ENCODE measurements at places on chromosomes 7 and 10. TPM values are rescaled to one million over a fixed set of nuclear protein-coding genes. Genes with fewer than 3 reads are reported as not detected.

ZNF503 gene
- total RNA-seq, result 1.6 TPM

NEBL gene
- total RNA-seq, result 64.0 TPM

KAZALD1 gene
- total RNA-seq, result 0.41 TPM

RUFY2 gene
- 113 TPM for total RNA-seq

CHAT gene
- not detected for total RNA-seq

FAM13C gene
- total RNA-seq, result 20.8 TPM

UCN3 gene
- total RNA-seq, result not detected

WDR37 gene
- total RNA-seq, result 32.6 TPM

CALHM3 gene
- not detected for total RNA-seq

AZGP1 gene
- total RNA-seq, result not detected

GRCh38 chr7:24721481-24722001 lies 35.7 kb downstream of the GSDME start:
- DNase-seq, result no peak

- DNase-seq, result no peak
Measured at GRCh38 chr7:19561121-19561805, 147.6 kb downstream of the POLR1F start.

- DNase-seq, result no peak
Measured at GRCh38 chr10:97644936-97645335, 4.5 kb downstream of the PI4K2A start.

GRCh38 chr7:47218378-47219176 lies 363.3 kb downstream of the TNS3 start:
- DNase-seq, result no peak

- no peak for DNase-seq
Measured at GRCh38 chr10:30576641-30577040, 52.9 kb downstream of the LYZL2 start.

- DNase-seq, result no peak
Measured at GRCh38 chr10:44379907-44380306, 5.0 kb downstream of the CXCL12 start.

GRCh38 chr10:12509016-12509793 lies 159.9 kb downstream of the CAMK1D start:
- DNase-seq, result no peak

GRCh38 chr7:82605247-82605864 lies 161.8 kb upstream of the CACNA2D1 start:
- DNase-seq, result no peak

GRCh38 chr7:135800560-135800959 lies 51.9 kb upstream of the FAM180A start:
- no peak for DNase-seq

DNA sequence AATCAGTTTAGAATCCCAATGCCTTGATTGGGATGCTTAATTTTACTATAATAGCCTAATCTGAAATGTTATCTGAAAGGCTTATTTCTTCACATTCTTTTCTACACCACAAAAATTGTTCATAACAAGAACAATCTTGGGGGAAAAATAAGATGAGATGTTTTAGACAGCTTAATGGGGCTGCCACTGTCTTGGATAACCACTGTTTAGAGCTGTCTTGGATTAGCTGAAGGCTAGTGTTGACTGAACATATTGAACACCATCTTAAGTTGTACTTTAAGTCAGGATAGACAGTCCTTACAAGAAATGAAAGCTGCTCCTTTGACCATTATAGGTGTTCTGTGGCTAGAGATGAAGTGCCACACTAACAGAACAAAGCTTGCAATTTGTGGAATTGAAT lies 501.3 kb downstream of the GFRA1 start:
- no peak for DNase-seq

- DNase-seq, result no peak
Measured at GRCh38 chr7:122935620-122936019, 49.4 kb upstream of the CADPS2 start.

GRCh38 chr7:101586906-101587677 lies 42.0 kb downstream of the MYL10 start:
- DNase-seq, result no peak

GRCh38 chr7:90972906-90973550 lies 291.2 kb upstream of the FZD1 start:
- DNase-seq, result no peak

DNA sequence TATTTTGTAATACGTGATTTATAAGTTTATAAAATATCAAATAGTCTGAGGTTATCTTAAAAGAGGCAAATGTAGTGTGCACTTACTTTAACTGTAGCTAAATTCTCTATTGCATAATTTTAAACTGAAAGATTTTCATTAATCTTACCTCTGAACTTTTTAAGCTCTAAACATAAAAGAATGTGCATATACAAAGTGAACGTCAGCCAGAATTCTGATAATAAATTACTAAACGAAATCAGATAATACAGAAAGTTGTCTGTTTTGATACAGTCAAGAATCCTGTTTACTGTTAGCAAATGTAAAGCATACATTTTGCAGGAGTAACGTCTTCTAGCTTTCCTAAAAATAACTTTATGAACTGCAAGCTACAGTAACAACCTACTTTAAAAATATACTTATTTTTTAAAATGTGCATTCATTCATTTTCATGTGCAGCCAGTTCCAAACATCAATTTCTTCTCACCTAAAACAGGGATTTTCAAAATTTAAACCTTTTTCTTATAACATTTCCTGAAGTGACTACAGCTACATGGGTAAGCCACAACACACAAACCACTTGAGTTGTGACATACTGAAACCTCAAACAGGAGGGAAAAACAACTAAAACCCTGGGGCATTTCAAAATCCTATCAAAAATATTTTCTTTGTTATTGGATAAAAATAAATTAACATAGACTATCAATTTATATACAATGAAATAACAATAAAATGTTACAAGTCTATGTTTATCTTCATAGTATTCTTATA lies 92.7 kb downstream of the RNLS start:
- DNase-seq, result no peak

- no peak for DNase-seq
Measured at GRCh38 chr10:11397980-11398580, 213.4 kb downstream of the USP6NL start.

DNA sequence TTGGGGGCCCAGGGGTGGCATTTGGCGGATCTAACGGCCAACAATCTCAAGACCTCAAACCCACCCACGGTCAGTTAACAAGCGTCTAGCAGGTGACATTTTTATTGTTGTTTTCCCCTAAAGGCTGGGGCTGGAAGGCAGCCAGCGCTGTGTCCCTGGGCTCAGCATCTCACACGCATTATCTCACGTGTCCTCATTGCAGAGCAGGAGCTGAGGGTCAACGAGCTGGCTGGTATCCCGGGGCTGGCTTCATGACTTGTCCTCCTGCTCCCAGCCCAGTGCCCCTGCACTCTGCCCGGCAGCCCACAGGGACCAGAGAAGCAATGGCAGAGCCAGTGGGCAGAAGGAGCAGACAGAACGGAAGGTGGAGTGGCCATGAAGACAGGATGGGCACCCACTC lies 54.4 kb upstream of the TMEM273 start:
- DNase-seq, result no peak

Measured in frontal cortex (tissue), 4 donors.